Fibroblast of pulmonary artery (primary cell): ENCODE measurements at places on chromosomes 5 and 9.

GRCh38 chr9:16252616-16253015 lies 617.9 kb downstream of the BNC2 start:
- no peak for DNase-seq

DNA sequence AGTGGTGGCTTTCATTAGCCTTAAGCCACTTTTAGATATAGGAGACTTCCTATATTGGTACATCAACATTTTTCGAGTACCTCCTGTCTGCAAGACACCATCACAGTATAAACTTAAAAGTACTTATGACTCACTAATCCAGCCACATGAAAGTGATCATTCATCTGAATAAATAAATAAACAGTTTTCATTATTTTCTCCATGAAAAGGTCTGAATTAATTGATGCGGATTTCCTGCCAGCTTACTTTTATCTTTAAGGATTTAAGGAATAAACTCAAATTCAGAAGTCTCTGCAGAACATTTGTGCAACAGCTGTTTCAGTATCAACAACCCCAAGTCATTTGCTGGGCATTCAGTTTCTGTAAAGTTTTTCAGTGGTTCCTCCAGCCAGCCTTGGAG lies 4.0 kb downstream of the SAP30L start:
- no peak for DNase-seq

DNA sequence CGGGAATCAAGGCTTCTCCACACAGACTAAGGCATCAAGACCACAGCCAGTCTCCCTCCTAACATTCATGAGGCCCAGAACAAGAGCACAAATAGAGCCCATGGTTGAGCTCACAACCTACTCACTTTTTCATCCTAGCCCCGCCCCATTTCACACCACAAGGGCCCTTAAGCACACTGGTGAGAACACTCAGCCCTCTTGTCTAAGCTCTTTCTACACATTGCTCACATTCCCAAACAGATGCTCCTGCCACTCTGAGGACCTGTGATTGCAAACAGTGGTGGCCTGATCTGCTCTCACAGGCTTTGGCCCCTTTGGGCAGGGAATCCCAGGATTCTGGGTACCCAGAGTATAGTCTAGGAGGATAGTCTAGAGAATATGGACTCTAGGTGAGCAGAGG lies 54.0 kb downstream of the FEM1C start:
- DNase-seq = no peak

DNA sequence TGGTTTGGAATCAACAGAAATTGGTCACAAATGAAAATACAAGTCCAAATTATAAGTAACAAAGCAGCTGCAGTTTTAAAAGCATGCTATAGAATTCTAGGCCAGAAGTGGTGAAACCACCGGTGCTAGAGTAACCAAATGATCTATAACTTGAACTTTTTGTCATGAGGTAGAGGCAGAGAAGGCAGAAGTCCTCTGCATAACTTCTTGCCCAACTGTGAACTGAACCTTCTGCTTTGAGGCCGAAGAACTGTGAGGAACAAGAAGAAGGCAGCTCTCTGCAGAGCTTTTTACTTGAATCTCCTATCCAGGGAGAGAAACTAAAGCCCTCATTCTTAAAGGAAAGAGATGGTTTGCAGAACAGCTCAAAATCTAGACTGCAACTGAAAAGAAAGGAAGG lies 36.2 kb upstream of the TENT2 start:
- no peak for DNase-seq

GRCh38 chr9:116927726-116928125 lies 240.6 kb downstream of the TRIM32 start:
- DNase-seq = no peak

DNA sequence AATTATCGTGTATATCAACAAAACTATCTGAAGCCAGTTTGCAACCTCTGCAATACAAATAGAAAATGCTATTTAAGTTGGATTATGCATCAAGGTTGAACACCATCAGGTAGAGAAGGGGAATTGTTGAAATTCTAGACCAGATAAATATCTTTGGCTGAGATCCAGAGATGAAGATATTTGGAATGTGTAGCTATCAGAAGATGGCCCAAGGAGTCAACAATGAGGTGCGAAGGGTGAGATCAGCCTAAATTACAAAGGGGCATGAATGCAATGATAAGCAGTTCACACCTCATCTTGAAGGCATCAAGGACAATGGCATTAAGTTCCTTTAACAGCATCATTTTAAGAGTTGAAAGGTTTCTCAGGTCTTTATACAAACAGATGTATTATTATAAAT lies 572.1 kb upstream of the DMAC1 start:
- DNase-seq = no peak

DNA sequence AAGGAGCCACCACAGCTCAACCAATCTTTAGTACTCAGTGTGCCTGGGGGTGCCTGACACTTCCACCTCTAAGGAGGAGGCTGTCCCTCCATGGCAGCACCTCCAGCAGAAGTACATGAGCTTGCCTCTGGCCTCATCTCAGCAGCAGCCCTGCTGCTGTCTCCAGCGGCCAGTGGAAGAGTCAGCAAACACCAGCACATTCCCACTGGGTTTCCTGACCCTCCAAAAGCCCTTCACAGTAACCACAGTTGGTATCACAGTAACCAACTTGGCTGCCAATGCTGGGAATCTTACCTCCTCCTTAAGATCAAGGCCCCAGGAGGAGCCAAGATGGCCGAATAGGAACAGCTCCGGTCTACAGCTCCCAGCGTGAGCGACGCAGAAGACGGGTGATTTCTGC lies 29.4 kb downstream of the FSTL4 start:
- DNase-seq = no peak

GRCh38 chr9:116095403-116095802 lies 58.2 kb upstream of the PAPPA start:
- no peak for DNase-seq

DNA sequence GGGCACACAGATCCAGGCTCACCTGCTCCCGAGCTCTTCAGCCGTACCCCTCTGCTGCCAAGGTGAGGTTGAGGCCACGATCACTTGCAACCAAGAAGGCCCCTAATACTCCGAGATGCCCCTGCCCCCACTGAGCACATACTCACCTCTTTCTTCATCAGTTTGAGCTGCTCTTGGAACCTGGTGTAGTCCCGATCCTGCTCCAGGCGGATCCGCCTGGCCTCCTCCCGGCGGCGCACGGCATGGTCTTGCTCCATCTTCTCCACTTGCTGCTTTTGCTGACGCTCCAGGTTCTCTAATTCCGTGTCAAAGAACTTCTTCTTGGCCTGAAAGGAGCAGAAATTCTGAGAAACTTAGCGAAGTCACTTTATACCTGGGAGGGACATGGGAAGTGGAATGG lies 75.7 kb upstream of the FBXW11 start:
- DNase-seq = no peak

GRCh38 chr5:160641405-160641804 lies 210.6 kb downstream of the ATP10B start:
- DNase-seq = no peak

DNA sequence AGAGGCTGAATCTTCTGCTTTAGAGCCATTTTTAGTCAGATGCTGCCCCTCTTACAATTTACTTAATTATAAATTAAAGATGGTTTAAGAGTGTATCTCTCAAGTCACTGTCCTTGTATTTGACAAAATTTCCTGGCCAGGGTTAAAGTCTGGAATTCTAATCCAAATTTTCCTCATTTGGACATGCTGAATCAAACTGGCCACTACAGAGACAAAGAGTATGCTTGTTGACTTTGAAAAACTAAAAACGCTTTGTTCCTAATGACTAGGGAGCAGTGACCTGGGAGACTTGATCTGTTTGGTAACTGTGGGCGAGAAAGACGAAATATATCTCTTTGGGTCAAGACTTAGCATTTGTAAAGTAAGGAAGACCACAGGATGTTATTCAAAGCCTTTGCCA lies 303.2 kb downstream of the ZSWIM6 start:
- DNase-seq = no peak

GRCh38 chr9:13721481-13722235 lies 442.2 kb upstream of the MPDZ start:
- DNase-seq = peak; percentile 32

GRCh38 chr9:73176450-73176875 lies 24.8 kb downstream of the ANXA1 start:
- DNase-seq = no peak

GRCh38 chr5:139774980-139775661 lies 20.5 kb upstream of the PSD2 start:
- peak; percentile 29 for DNase-seq

GRCh38 chr5:134994560-134995156 lies 27.0 kb downstream of the CATSPER3 start:
- no peak for DNase-seq

- peak; percentile 82 for DNase-seq
Measured at GRCh38 chr5:150001660-150002486, 1.3 kb downstream of the HMGXB3 start.

- no peak for DNase-seq
Measured at GRCh38 chr5:124868676-124869075, 122.2 kb upstream of the ZNF608 start.

DNA sequence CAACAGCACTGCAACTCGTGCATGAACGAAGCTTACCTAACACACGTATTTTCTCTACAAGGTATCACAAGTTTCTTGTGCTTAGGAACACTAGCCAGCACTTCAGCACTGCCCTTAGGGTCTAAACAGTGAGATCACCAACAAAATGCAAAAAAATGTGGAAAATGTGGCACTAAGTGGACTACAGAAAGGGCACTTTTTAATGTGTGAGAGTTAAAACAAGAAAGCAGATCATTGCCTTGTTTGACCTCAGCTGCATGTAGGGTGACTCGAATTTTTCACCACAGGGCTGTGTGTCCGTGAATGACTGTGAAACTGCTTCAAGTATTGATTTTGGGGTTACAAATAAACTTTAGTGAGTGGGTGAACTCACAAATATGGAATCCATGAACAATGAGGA lies 90.5 kb downstream of the MARCHF3 start:
- DNase-seq = no peak

- DNase-seq = peak; percentile 97
Measured at GRCh38 chr9:98248737-98249474, 6.5 kb downstream of the TBC1D2 start.

- DNase-seq = peak; percentile 48
Measured at GRCh38 chr5:123545506-123545905, 33.5 kb downstream of the CSNK1G3 start.

GRCh38 chr9:106954974-106955850 lies 92.2 kb downstream of the ZNF462 start:
- DNase-seq = no peak

- no peak for DNase-seq
Measured at GRCh38 chr5:10536511-10536910, 27.4 kb upstream of the ANKRD33B start.

DNA sequence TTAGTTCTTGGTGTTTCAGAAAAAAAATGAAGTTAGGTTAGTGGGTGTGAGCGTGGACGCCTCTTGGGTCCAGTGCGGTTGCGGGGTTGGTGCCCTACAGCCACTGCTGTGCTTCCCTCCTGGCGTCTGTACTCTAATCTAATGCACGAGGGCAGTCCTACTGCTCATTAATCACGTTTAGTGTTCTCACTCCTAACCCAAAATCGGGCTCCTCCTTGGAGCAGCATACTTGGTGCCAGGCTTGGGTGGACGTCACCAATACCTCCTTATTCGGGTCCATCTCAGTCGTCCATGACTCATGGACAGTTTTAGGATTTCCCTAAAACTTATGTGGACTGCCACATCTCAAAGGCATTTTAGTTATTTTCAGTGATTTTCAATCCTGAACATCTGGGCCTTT lies 41.6 kb downstream of the TRIO start:
- peak; percentile 38 for DNase-seq

DNA sequence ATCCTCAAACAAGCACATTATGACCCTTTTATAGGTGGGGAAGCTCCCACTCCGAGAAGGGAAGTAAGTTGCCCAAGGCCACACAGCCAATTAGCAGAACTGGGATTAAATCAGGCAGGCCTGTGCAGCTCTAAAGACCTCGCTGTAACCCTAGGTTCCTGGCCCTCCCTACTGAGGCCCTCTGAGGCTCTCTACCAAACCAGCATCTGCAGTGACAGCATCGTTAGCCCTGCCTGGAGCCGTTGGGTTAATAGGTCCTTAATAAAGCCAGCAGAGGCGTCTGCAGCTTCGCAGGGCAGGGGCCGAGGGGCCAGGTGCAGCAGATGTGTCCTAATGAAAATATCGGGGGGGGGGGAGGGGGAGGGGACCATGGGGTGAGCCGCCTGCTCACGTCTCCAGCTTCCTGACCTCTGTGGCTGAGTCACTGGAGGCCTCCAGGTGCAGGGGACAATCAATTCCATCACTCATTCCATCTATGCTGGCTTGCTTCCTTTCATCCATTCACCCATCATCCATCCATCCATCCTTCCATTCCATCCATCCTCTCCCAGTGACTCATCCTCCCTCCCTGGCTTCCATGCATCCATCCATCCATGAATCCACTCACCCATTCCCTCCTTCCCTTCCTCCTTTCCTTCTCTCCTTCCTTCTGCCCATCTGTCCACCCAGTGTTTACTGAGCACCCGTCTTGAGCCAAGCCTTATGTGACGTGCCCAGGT lies 203.9 kb downstream of the C9orf50 start:
- no peak for DNase-seq

DNA sequence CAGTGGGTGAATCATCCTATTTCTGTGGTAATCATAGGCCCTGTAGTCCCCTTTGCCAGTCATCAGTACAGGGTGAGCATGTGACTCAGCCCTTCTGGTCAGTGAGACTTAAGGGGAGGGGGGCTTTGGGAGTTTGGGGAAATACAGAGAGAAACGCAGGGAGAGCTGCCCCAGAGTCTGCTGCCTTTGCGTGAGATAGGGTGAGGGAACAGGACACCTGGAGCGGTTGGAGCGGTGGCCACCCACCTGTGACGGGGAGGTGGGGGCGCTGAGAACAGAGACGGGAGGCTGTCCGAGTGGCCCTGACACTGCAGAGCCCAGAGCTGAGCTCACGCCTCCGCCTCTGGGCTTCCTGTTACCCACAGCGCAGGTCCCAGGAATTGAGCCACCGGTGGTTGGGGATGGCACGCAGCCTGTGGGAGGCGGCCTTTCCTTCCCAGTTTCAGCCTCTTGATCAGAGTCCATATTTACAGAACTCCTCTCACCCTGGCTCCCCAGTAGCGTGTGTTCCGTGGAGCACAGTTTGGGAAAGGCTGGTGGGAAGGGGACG lies 92.0 kb upstream of the ERCC6L2 start:
- DNase-seq = no peak

DNA sequence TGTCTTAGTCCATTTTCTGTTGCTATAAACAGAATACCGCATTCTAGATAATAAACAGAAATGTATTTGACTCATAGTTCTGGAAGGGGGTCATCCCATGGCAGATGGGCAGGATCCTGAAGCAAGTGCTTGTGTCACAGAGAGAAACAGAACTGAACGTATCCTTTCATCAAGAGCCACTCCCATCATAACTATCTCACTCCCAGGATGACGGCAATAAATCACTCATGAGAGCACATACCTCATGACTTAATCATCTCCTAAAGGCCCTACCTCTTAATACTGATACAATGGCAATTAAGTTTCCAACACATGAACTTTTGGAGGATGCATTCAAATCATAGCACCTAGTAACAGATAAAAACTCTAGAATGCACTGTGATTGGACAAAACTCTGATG lies 142.9 kb downstream of the CAMK4 start:
- DNase-seq = peak; percentile 20

GRCh38 chr5:148408092-148408491 lies 24.3 kb downstream of the FBXO38 start:
- DNase-seq = no peak

DNA sequence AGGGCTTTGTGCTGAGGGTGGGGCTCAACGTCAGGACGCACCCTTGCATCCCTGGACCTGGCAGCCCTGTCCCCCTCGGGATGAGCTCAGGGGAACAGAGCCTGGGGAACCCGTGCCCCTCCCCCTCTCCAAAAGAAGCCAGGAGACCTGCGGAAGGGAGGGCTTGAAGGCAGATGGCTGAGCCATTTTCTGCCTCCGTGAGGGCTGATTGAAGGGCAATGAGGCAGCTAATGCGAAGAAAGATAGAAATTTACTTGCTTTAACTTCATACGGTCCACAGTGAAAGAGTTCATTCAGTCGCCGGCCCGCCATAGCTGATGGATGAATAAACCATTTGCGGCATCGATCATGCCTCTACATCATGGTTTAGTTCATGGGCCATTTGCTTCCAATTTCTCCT lies 28.8 kb downstream of the ASS1 start:
- no peak for DNase-seq
